ENCODE measurements at places on chromosomes 12 and 14.

GRCh38 chr12:60176891-60177290 is 581.1 kb downstream of the SLC16A7 start:
- no peak for DNase-seq

DNA sequence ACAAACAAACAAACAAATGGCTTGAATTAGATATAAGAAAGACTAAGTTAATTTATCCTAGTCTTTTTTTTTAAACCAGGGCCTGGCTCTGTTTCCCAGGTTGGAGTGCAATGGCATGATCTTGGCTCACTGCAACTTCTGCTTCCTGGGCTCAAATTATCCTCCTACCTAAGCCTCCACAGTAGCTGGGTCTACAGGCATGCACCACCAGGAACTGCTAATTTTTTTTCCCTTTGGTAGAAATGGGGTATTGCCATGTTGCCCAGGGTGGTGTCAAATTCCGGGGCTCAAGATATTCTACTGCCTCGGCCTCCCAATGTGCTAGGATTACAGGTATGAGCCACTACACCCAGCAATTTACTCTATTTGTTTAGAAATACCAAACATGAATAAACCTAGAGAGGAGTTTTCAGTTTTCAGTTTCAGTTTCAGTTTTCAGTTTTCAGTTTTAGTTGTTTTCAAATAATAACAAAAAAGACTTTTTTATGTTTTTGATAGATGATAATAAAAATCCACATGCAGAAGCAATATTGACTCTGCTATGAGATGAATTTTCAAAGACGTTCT is 817.0 kb downstream of the FLRT2 start:
- no peak for DNase-seq

DNA sequence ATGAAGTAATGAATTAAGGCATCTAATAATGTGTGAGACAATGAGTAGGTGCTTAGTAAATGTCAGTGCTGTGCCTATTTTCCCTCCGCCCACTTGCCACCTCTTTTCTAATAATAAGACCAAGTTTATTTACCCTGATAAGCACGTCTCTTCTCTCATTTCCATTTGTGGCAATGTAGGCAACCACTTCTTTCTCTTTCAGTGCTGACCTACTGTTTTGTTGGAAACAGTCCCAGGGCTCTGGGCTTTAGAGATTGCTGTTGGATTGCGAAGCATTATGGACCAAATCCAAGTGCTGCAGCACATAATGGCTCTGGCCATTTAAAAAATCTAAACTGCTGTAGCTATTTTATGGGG is 141.3 kb upstream of the PLEKHG7 start:
- DNase-seq, result no peak

GRCh38 chr12:112236386-112236785 is 111.0 kb downstream of the TRAFD1 start:
- no peak for DNase-seq

DNA sequence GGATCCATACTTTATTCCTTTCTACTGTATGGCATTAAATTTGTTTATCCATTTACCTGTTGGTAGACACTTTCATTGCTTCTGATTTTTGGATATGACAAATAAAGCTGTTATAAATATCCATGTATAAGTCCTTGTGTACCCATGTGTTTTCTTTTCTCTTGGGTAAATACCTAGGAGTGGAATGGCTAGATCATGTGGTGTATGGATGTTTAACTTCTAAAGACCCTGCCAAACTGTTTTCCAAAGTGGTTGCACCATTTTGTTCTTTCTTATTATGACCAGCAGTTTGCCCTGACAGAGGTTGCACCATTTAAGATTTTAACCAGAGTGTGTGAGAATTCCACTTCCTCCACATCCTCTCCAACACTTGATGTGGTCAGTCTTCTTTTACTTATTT is 6.0 kb upstream of the DAZAP2 start:
- DNase-seq, result no peak

DNA sequence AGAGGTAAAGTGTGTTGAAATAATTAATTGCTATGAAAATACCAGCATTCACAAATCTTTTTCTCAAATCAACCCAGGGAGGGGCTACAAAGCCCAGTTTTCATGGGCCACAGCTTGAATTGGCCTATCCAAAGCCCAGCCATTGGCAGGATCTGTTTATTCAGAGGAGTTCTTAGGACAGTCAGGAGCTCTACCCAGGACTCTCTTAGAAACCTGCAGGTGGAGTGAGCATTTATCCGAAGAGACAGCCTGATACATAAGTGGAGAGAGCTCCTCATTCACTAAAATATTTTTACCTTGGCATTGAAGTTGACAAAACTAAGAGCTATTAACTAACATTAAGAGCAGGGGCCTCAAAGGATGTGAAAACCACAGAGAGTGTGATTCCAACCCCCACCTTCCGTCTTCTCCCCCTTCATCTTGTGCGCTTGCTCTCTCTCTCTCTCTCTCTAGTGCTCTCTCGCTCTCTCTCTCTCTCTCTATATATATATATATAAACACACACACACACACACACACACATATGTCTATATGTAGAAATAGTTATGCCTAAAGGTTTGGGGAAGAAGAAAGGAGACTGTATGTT is 315.5 kb downstream of the SNAPC1 start:
- DNase-seq, result no peak

DNA sequence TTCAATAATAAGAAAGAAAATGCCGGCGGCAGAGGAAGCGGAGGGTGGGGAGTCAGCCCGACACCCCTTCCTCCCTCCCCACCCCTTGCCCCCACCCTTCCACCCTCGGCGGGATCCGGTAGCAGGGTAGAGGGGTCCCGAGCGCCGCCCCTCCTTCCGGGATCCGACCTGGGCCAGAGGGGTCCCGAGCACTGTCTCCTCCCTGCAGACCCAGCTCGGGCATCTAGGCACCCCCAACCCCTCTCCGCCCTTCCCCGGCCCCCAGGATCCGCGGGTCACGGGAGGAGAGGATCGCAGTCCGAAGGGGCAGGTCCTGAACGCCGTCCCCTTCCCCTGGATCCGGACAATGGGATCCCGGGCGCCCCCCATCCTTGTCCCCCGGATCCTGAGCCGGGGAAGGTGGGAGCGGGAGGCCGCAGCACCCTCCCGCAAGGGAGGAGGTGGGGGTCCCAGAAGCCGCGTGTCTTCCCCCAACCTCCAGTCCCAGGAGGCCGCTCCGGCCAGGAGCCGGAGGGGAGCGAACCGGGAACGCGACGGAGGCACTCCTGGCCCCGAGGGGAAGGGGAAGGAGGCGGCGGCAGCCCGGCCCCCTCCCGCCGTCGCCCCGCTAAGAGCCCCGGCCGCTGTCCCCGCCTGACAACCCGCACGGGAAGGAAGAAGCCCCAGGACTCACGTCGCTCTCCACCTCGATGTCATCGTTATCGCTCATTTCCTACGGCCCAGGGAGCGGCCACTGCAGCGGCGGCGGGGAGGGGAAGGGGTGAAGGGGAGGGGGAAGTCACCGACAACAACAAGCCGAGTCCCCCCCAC is 481 bp downstream of the MAX start:
- DNase-seq, result peak; percentile 38

GRCh38 chr12:116323406-116324386 is 46.2 kb upstream of the MED13L start:
- DNase-seq, result no peak

- no peak for DNase-seq
Measured at GRCh38 chr14:97337267-97337666, 540.1 kb downstream of the VRK1 start.

DNA sequence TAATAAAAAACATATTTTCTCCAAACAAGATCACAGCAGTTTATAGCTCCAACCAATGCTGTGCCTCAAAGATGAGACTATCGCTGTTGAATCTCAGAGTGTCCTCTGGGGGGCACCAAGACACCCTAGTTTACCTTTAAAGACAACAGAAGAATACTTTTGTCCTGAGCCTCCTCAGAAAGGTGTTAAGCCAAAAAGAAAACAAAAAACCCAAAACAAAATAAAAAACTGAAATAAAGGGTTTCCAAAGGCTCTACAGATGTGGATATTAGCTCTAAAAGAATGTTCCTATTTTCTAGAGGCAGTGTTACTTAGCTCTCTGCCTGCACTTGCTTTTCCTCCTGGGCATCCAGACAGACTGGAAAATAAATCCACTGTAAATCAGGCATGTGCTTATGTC is 86.9 kb upstream of the TTC7B start:
- peak; percentile 40 for DNase-seq

DNA sequence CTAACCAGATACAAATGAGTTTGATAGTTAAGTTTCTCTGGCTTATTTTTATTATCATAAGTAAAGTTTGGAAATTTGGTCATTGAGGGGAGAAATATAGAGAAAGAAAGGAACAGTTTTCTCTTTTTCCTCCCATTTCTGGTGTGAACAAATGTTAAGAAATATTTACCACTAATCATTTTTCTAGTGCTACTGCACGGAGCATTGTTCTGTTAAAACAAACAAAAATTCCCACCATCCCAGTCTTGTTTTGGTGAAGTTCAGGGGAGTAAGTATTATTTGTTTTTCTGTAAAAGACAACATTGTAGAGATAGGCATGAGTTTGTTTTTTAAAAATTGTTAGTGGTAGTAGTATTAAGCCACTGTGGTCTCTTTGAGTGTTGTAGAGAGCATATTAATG is 135.3 kb downstream of the FGD4 start:
- no peak for DNase-seq

GRCh38 chr14:70785556-70785955 is 23.8 kb downstream of the MAP3K9 start:
- DNase-seq, result no peak

GRCh38 chr12:107783406-107784376 is 9.2 kb downstream of the ASCL4 start:
- no peak for DNase-seq

- no peak for DNase-seq
Measured at GRCh38 chr14:57290751-57291150, 22.0 kb downstream of the AP5M1 start.

DNA sequence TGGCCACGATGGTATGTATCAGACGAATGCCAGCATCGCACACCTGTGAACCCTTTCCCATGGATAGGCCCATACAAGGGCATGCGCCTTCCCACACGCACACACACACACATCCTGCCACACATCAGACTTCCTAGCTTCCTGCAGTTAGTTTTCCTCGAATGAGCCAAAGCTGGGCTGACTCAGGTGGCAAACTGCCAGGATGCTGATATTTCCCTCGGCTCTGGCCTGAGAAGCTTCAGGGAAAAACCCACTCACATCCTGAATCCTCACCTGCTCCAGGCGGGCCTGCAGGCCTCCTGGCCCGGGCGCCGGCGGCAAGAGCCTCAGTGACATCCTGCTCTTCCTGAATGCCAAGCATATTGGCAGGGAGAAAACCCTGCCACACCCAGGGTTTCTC is 22.4 kb downstream of the CALM1 start:
- DNase-seq, result no peak

DNA sequence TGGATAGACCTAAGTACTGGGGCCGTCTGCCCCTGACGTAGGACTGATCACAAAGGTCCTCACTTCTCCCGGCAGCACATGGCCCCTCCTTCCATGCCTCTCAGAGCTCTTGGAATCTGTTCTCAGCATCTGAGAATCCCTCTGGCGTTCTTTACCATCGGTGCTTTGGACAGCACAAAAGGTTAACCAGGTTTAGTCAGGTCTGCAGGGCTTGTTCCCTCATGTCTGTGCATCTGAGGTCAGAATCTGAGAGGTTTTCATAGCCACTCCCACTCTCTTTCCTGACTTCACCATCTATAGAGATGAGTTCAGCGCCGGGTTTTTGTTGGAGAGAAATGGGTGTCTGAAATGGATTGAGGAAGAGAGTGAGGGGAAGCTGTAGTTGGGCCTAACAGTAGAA is 130.0 kb upstream of the ARHGAP5 start:
- DNase-seq, result no peak

DNA sequence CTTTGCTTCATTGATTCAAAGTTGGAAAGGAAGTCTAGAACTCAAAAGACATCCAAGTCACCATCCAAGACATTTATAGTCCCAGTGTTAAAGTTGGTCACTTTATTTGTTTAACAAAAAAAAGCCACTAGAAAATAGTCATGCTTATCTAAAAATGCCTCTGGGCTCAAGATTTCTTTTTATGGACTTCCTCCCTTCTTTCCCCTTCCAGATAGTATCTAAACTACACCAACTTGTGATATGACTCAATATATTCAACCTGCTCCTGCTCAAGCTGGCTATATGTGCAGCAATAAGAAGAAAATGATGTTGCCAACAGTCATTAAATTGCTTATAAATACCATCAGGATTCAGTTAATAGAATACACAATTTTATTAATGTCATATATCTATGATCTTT is 1177.1 kb downstream of the FLRT2 start:
- DNase-seq, result no peak

DNA sequence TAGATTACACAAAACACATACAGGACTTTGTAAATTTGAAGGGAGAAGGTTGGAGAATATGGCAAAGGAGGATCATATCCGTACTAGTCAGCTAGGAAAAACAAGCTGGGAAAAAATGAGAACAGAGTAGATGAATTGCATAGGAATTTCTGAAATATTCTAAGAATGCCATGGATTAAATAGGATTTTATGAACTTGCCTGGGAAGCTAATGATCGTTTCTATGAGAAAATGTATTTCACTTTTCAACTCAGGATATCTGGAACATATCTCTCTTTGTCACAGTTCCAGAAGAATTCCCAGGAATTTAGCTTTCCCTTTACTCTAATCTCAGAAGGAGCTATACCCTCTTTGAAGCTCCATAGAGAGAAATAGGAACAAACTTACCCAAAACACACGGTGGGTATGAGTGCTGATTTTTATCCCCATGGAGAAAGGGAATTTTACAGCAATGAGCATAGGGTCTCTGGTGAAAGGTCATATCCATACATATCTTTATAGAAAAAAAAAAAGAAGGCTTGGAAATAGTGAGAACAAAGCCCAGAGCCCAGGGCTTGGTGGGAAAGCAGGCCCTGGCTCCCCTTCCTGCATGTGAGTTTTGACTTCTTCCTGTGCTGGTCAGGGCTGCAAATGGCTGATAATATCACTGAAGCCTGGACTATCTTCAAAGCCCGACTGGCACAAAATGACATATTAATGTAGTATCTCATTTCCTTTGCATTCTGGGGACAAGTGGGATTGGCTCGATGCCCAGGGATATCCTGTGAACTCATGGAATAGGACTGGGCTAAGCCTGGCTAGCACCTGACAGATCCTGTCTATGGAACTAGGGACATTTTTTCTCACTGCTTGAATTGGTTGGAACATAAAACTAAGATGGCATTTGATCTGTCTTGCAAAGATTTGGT is 136.3 kb downstream of the AEBP2 start:
- no peak for DNase-seq

GRCh38 chr12:3236345-3237187 is 159.4 kb downstream of the TSPAN9 start:
- no peak for DNase-seq

DNA sequence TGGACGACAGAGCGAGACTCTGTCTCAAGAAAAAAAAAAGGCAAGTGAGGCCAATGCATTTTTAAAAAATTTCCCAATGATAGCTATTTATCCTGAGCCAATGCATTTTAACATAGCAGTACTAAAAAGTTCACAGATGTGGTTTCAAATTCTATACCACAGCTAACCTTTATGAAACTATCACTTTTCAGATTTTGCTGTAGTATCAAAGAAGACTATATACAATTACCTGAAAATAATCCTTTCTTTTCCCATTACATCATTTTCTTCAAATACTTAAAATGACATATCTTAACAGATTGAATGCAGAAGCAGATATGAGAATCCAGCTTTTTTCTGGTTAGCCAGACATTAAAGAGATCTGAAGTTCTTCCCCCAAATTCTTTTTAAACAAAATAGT is 13.2 kb downstream of the ATF7 start:
- no peak for DNase-seq

- no peak for DNase-seq
Measured at GRCh38 chr14:91873471-91874415, 6.4 kb upstream of the TC2N start.

Measured in glutamatergic neuron (in vitro differentiated cells).